ENCODE measurements at places on chromosomes 3 and 15.

DNA sequence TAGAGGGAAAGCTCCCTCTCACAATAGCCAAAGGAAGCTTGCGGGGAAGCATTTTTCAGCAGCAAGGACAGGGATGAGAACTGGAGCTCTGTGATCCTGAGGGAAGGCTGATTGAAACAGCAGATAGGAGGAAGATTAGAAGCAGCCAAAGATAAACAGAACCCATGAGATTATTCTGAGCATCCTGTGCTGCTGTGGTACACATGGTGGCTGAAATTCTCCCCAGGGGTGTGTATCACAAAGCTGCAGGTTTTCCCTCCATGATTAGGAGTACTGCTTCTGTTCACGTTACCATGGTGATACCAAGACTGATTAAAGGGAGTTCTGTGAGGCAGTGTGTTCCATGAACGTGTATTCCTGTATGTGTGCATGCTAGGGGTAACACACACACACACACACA, 30.3 kb upstream of the PSMD6 start:
- DNase-seq = no peak

- no peak for DNase-seq
These were observed 29.2 kb downstream of the EPHB3 start for GRCh38 chr3:184590795-184591194.

- no peak for DNase-seq
These were observed 20.7 kb downstream of the KLF13 start for GRCh38 chr15:31347067-31347975.

DNA sequence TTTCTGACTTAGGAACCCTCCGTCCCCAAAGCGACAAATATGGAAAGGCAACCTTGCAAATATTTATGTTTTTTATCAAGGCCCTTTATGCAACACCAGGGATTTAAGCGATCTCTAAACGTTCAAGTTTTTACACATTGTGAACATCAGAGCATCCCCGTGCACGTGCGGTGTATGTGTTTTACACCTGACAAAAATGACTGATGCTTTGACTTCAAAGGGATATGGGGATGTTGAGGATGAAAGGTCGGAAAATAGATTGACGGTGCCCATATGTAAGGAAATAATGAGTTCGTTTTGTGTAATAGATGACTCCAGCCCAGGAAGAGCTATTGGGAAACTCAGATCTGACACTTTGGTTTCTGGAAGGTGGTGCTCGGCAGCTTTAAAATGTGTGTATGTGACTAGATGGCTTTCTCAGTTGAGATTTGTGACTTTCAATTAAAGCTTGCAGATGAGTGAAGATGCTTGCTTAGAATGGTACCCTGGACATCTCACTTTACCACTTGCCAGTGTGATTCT, 866 bp downstream of the SLC49A4 start:
- no peak for DNase-seq

DNA sequence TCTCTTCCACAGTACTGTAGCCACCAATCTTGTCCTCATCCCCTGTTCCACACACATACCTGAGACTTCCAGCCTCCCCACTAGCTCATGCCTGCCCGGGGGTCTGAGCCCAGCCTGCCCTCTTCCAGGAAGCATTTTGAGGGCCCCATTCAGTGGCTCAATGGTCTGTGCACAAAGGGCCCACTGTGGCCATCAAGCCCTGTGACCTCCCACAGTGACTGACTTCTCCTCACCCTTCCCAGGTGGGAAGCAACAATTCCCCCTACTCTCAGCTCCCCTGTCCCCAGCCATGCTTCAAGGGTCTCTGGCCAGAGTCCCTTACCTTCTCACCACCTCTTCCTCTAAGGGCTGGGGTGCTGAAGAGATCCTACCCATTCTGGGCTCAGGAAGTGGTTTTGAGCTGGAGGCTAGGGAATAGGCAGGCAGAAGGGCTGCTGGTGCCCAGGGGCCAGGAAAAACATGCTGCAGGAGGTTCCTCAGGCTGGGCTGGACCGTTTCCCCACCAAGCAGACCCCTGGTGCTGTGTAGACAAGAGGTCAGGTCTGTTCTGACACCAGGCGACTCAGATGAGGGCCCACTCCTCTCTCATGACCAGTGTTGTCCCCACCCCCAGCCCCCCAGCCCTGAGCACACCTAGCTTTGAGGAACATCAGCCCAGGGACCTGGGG, 3.0 kb upstream of the KLF15 start:
- DNase-seq = no peak

- no peak for DNase-seq
These were observed 114.4 kb downstream of the ATG7 start for GRCh38 chr3:11386465-11387113.

GRCh38 chr15:40952301-40952900, 870 bp upstream of the CHAC1 start:
- no peak for DNase-seq

GRCh38 chr15:31202953-31203352, 101.4 kb upstream of the TRPM1 start:
- no peak for DNase-seq

DNA sequence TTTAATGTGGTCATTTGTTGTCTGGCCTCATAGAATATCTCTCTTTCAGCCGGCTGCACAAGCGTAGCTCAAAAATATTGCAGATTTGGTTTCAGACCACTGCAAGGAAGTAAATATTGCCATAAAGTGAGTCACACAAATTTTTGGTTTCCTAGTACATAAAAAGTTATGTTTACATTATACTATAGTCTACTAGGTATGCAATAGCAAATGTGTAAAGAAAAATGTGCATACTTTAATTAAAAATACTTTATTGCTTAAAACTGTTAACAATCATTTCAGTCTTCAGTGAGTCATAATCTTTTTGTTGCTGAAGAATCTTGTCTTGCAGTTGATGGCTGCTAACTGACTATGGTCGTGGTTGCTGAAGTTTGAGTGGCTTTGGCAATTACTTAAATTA, 425.1 kb upstream of the ROBO1 start:
- DNase-seq = no peak

GRCh38 chr3:29181872-29182271, 99.0 kb upstream of the RBMS3 start:
- DNase-seq = no peak

DNA sequence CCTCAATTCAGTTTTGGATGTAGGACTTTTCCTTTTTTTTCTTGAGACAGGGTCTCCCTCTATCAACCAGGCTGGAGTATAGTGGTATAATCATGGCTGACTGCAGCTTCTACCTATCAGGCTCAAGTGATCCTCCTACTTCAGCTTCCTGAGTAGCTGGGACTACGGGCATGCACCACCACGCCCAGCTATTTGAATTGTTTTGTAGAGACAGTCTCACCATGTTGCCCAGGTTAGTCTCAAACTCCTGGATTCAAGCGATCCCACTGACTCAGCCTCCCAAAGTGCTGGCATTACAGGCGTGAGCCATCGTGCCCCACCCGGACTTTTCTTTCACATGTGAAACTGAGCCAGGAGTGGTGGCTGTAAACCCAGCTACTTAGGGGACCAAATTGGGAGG, 3.5 kb downstream of the RNU5B-1 start:
- DNase-seq = no peak

DNA sequence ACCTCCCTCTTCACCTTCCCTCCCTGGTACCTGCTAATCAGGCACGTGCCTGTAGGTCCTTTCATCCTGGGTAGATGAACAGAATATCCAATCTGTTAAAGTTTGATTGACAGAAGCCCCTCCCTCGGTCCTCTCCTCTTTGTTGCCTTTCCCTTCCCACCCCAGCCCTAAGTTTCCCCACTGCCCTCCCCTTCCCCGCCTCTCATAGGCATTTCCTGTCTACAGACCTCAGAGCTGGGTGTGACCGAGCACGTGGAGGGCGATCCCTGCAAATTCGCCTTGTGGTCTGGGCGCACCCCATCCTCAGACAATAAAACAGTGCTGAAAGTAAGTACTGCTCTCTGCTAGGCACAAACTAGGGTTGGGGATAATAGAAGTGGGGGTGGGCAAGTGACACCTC, 239.2 kb upstream of the UMPS start:
- no peak for DNase-seq

- no peak for DNase-seq
These were observed 13.4 kb upstream of the KLF15 start for GRCh38 chr3:126370606-126371005.

GRCh38 chr15:64229129-64229724, 66.4 kb upstream of the PPIB start:
- DNase-seq = no peak

DNA sequence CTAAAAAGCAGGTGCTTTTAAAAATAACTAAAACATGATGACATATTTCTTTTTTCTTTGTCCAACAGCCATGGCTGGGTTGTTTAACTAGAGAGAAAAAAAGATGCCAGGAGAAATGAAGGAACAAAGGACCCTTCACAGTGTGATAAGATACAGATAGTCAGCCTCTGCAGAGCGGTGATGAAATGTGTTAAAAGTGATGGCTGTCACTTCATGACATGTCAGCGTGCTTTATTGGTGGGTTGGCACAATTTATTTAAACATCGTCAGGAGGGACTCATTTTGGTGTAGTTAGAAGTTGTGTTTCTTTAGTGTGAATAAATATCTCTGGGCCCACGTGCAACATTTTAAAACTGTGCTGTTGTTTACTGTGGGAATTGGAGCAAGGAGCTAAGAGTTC, 887.4 kb upstream of the CFAP20DC start:
- no peak for DNase-seq

- no peak for DNase-seq
These were observed 22.1 kb upstream of the LARS2 start for GRCh38 chr3:45366290-45366689.

DNA sequence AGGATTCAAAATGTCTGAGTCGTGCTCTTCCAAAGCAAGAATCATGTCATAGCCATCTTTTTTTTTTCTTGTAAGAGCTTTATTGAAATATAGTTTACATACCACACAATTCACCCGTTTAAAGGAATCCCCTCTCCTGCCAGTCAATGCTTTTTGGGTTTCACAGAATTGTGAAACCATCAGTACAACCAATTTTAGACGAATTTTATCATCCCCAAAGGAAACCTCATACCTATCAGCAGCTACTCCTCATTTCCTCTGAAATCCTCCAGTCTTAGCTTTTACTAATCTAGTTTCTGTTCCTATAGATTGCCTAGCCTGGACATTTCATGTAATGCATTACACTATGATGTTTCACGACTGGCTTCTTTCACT, 39.6 kb downstream of the ADIPOQ start:
- DNase-seq = no peak

DNA sequence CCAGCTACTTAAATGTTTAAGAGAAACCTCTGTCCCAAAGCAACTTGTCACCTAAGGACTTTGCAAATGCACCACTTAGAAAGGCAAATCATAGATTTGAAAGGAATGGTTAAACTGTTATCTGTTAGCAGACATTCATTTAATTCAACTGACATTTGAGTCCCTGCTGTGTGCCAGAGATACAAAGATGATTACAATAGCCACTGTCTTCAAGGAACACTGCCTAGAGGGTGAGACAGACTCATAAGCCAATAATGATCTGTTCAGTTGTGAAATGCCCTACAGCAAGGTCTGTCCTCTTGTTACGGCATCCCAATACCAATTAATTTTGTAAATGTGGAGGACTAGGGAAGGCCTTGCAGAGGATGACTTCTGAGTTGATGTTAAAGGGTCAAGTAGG, 113.1 kb downstream of the ATG7 start:
- DNase-seq = no peak

DNA sequence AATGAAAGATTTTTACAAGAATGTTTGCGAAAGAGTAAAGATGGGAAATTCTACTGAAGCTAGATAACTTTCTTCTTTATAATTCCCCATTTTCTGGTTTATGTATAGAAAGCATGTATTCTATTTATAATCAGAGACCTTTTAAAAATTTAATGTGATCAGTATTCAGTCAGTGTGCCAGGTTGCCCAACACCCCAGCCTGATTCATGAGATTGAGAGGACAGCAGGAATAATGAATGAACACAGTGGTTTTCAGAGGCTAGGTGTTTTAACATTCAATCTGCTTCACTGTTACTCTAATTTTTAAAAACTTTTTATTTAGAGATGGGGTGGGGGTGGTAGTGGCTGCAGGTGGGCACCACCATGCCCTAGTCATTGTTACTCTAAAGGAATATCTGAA, 4.7 kb downstream of the WWTR1 start:
- no peak for DNase-seq

- DNase-seq = no peak
These were observed 499.9 kb upstream of the LMCD1 start for GRCh38 chr3:8001712-8002111.

DNA sequence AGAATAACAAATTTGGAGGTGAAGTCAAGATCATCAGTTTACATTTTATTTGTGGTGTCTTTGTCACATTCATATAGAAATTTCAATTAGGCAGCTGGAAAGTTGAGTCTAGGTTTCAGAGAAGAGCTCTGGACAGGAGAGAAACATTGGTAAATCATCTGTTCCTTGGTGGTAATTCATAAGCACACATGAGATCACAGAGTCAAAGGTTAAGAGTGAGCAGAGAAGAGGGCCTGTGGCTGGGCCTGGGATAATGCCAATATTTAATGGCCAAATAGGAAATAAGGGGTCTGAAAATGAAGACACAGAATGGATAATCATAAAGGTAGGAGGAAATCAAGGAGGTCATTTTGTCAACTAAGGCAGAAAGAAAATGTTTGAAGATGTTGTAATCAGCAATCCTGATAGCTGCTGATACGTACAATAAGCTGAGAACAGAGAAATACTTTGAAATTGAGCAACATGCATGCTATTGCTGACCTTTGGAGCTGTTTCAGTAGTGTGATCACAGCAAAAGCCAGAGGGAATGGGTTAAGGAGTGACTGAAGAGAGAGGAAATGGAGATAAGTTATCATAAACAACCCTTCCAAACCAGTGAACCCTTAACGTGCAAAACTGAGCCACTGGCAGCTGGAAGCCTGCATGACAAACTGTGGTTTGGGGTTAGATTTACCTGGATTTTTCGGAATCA, 692.8 kb downstream of the AGBL1 start:
- no peak for DNase-seq

GRCh38 chr3:155308831-155309230, 15.3 kb upstream of the STRIT1 start:
- no peak for DNase-seq

DNA sequence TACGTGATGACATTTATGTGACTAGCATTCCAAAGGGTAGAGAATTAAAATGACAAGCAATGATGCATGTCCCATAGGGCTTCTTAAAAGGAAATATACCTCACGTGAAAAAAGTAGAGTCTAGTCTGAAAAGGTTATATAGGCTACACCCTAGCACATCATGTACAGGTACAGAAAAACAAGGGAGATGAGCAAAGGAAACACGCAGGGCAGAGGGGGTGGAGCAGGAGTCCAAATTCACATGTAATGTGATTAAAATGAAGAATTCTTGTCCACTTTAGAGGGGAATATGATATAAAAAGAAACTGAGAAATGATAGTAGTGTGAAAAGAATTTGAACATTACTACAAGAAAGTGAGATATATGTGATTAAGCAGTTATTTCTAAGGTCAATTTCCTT, 59.4 kb downstream of the HACD2 start:
- no peak for DNase-seq

DNA sequence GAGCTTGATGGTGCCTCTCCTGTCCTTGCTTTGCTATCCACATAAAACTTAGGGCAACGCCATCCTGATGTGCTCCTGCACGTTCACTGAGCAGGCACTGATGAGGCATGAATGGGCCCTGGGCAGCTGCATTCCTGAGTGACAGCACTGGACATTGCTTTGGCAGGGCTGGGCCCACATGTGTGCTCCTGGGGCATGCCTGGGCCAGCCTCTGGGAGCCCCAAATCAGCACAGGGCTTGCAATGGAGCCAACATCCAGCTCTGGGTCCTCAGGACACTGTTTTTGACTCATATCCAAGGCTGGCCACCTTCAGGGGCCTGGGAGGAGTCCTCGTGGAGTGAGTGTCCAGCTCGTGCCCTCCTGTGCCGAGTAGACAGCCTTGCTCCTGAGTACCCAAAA, 5.9 kb upstream of the TKT start:
- no peak for DNase-seq
